Stomach (tissue), 19 donors: ENCODE measurements at places on chromosomes 1 and 21.

DNA sequence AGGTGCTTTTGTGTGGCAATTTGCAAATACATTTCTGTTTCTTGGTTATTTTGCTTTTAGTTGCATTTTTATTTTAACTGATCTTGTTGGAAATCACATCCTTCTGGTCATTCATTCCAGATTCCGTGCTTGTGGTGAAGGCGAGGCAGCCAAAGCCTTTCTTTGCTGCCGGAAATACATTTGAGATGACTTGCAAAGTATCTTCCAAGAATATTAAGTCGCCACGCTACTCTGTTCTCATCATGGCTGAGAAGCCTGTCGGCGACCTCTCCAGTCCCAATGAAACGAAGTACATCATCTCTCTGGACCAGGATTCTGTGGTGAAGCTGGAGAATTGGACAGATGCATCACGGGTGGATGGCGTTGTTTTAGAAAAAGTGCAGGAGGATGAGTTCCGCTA, 34.8 kb upstream of the CD101 start:
- DNase-seq: no peak

- DNase-seq: peak; percentile 80
Measured at GRCh38 chr21:39715804-39716397, 29.1 kb upstream of the IGSF5 start.

DNA sequence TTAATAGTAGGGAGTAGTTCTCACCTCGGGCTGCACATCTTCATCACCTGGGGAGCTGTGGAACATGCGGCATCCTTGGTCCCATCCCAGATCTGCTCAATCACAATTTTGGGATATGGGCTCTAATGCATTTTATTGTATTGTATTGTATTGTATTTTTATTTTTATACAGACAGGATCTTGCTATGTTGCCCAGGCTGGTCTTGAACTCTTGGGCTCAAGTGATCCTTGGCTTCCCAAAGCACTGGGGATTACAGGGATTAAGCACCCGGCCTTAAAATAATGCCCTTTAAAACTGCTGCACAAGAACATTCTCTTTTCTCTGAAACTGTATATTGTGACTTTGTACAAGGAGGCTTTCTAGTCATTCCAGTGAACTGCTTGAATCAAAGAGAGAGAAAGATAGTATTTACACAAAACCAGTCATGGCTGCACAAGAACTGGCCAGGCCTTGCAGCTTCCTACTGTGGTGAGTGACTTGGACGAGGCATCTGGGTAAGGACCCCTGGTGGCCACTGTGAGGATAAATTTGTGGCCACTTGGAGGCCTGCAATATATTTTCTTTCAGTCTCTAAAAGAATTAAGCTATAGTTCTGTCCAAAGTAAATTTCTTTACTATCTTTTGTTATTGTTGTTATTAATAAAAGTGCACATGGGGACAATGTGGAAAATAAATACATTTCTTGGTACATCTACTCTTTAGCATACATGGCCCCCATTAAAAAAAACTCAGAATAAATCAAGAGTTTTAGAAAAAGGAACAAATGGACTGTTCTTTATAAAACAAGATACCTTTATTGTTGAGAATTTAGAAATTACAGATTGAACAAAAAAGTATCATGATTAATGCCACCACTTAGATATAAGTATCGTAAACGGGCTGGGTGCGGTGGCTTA, 48.0 kb downstream of the TBCE start:
- DNase-seq: peak; percentile 78

DNA sequence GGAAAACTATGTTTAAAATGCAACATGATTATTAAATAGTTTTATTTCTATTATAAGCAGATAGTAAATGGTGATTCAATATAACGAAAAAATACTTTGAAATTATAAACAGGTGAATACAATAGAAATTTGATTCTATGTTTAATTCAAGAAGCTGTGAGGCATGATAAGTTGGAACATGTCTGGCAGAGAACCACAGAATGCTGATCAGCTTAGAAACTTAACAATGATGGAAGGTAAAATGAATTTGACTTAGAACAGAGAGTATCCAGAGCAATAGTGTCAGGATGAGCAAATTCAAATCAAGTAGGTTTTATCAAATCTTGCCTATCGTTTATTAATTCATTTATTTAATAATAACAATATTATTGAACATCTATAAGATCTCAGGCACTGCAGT, 83.4 kb upstream of the ADGRL4 start:
- DNase-seq: no peak

- DNase-seq: no peak
Measured at GRCh38 chr21:37516998-37517397, 150.4 kb downstream of the DYRK1A start.

- no peak for DNase-seq
Measured at GRCh38 chr1:7585216-7585907, 185.7 kb upstream of the VAMP3 start.

DNA sequence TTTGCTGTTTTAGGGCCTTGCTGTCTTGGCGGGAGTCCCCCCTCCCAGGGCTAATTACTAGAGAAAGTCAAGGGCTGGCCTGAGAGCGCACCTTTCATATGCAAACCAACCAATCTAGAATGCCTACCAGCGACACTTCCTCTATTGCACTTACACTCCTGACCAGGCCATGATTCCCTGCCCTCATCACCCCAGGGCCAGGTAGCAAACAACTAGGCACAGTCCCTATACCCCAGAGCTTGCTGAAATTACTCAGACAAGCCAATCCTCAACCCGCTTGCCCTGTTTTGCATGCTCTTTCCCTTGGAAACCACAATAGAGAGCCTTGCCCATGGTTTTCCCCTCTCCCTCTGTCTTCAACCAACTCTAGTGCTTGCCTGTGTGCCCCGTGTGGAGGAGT, 70.3 kb downstream of the URB2 start:
- no peak for DNase-seq

GRCh38 chr1:168706391-168706992, 22.5 kb downstream of the DPT start:
- no peak for DNase-seq

GRCh38 chr1:36822648-36823047, 211.7 kb downstream of the GRIK3 start:
- DNase-seq: no peak

GRCh38 chr1:39003794-39004193, 12.7 kb downstream of the AKIRIN1 start:
- DNase-seq: no peak

GRCh38 chr1:222546091-222546490, 1.8 kb downstream of the HHIPL2 start:
- DNase-seq: no peak

- peak; percentile 73 for DNase-seq
Measured at GRCh38 chr1:21175670-21176581, 771 bp downstream of the EIF4G3 start.

DNA sequence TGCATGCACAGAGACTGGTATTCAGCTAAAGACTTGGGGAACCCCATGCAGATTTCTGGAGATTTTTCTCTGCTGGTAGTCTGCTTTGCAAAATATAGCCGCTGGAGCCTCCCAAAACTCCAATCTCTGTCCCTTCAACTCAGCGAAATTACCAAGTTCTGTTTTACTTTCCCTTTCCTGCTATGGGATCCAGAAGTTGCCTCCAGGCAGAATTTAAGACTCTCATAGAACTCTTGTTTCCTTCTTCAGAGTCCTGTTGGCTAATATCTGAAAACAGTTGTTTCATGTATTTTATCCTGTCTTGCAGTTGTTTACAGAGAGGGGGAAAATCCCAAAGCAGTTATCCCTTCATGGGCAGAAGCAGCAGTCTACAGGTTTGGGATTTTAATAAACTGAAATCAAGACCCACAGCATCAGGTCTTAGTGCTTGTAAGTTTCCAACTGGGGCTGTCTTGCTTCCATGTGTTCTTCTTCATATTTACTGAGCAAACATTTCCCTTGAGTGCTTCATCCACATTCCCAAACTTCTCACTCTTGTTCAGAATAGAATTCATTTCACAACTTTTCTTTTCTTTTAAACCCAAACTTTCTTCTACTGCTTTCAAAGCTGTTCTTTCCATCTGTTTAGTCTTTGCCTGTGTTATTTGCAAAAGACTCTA, 221.3 kb upstream of the DMRTA2 start:
- DNase-seq: no peak

GRCh38 chr1:214420341-214420740, 131.1 kb downstream of the PTPN14 start:
- no peak for DNase-seq

DNA sequence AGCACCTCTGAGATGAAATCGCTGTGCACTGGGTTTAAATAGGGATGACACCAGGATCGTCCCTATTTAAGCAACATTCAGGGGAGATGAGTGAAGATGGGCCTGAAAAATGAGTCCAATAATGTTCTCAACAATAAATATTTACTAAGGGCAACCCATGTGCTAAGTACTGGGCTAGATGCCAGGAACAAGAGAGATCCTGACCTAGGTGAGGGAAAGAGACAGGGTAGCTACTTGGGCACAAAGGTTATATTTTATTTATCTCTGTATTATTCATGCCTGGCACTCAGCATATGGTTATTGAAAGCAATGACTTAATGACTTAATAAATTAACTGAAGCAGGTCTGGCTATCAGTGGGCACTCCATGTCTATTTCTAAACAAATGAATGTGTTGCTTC, 27.4 kb upstream of the AVPR1B start:
- DNase-seq: peak; percentile 16

- peak; percentile 48 for DNase-seq
Measured at GRCh38 chr1:196535727-196536126, 72.5 kb downstream of the KCNT2 start.

GRCh38 chr1:6969106-6969505, 183.9 kb downstream of the CAMTA1 start:
- no peak for DNase-seq

DNA sequence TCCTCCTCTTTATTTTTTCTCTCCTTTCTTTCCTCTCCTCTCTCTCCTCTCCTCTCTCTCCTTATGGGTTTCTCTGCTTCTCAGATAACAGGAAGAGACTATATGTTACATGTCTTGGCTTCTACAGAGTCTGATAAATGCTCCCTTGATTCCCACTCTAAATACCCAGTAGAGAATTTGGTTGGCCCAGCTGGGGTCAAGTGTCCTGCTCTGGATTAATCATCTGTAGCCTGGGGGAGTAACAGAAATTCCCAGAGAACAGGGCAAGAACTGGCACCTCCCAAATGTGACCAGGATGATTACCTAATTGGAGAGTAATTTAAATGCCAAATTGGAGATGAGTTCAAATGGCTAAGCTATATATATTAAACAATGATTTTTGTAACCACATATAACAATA, 146.1 kb upstream of the LMO4 start:
- DNase-seq: no peak

DNA sequence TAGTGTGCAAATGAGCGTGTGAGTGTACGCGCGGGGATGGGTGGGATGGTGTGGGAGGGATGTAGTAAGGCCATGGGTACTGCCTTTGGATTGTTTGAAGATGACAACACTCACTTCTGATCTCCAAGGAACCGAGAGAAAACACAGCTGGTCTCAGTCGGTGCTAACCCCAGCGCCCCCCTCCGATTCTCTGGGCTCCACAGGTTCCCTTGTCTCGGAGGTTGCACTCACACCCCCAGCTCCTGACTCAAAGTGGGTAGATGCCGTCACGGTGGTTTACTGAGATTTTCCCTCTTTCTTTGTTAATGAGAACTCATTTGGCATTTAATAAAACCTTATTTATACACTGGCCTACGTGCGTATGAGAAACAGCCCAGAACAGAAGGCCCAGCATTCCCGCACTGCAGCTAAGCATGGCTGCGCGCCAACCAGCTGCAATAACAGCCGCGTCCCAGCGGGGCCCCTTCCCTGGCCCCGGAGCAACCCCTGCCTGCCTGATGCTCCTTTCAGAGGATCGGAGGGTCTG, 25.8 kb downstream of the ABCA4 start:
- peak; percentile 90 for DNase-seq

DNA sequence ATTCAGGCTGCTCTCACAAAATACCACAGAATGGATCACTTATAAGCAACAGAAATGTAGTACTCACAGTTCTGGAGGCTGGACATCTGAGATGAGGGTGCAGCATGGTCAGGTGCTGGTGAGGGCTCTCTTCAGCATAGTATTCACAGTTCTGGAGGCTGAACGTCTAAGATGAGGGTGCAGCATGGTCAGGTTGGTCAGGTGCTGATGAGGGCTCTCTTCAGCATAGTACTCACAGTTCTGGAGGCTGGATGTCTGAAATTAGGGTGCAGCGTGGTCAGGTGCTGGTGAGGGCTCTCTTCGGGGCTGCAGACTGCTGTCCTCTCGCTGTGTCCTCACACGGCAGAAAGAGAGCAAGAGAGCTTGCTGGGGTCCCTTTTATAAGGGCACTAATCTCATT, 17.1 kb downstream of the PDZK1IP1 start:
- no peak for DNase-seq

DNA sequence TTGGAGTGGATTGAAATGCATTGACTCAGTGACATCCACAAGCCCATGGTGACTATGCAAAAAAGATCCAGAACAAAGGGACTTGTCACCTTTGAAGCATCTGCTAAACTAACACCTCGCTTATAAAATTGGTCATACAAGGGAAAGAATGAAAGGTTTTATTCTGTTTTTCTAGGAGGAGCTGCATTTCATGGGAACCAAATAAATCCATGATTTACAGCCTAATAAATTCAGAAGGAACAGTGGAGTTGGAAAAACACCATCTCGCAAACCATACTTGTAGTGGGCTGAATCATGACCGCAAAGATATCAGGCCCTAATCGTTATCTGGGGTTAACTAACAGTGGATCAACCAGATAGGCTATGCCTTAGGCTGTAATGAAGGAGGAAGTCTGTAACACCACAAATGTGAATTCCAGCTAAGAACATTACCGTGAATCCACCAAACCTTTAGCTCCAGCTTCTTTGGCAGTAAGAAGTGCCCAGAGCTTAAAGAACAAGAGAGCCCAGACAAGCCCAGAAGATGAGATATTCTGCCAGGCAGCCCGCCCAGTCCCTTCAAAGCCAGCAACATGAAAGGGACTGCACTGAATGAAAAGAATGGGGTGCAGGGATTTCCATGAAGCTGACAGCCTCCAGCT, 27.4 kb downstream of the RSPH1 start:
- DNase-seq: no peak

GRCh38 chr1:90943966-90944365, 77.9 kb downstream of the ZNF644 start:
- DNase-seq: no peak

- no peak for DNase-seq
Measured at GRCh38 chr1:23869051-23869450, 961 bp upstream of the FUCA1 start.

- DNase-seq: no peak
Measured at GRCh38 chr1:24528744-24529143, 26.1 kb downstream of the RCAN3 start.

DNA sequence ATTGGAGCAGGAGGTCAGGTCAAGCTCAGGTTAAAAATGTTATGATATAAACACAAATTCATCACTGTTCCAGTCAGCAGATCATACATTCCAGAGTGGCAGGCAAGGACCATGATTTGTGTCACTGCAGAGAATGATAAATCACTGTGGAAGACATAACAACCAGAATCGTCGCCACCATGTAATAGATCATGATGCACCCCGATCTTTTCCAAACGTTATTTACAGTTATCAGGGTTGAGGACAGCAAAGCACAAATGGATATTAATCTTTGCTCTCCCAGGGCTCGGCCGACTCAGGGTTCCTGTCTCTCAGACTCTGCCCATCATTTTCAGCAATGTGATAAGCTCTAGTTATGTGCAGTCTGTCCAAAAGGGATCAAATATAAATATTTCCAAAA, 122.7 kb downstream of the ZBTB18 start:
- no peak for DNase-seq
